ENCODE measurements at places on chromosomes 3 and 15. TPM values are rescaled to one million over a fixed set of nuclear protein-coding genes. Genes with fewer than 3 reads are reported as not detected.

DNA sequence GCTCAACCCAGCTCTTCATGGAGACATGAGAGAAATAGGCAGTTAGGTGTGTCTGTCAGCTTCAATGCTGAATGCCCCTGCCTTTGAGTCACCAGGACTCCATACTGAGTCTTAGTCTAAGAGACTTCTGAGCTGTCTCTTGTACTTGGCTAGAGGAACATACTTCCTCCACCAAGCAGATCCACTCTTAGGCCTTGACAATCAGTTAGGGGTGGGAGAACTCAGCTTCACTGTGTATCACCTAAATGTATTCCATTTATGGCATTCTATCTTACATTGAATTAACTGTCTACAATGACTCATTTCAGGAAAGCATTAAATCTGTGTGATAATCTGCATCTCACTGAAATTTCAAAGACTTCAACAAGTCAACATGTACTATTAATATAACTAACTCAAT, 66.0 kb downstream of the STAC start:
- no peaks in the 10 kb centered on the region for H3K27me3 ChIP-seq
- H3K27ac ChIP-seq = no peak overlapping the region
- H3K36me3 ChIP-seq = no peaks in the 10 kb centered on the region
- H3K4me3 ChIP-seq = no peak overlapping the region
- H3K4me1 ChIP-seq = no peaks in the 10 kb centered on the region
- DNase-seq = no peak

The CKMT1A gene
- not detected for total RNA-seq

- H3K4me3 ChIP-seq = no peak overlapping the region
- no peaks in the 10 kb centered on the region for H3K27me3 ChIP-seq
- no peak overlapping the region for H3K27ac ChIP-seq
- H3K4me1 ChIP-seq = no peaks in the 10 kb centered on the region
Measured at GRCh38 chr15:56286213-56286612, 42.5 kb upstream of the RFX7 start.

The ZIC1 gene
- total RNA-seq = not detected

GRCh38 chr3:189488241-189488767, 142.9 kb upstream of the TP63 start:
- no peaks in the 10 kb centered on the region for H3K4me1 ChIP-seq
- H3K4me3 ChIP-seq = no peak overlapping the region
- no peaks in the 10 kb centered on the region for H3K27me3 ChIP-seq
- H3K27ac ChIP-seq = no peak overlapping the region
- no peak for DNase-seq

- H3K4me1 ChIP-seq = peaks cover 4% of the 10 kb centered on the region
- no peak for DNase-seq
- no peaks in the 10 kb centered on the region for H3K36me3 ChIP-seq
- no peak overlapping the region for H3K27ac ChIP-seq
Measured at GRCh38 chr3:130529486-130530215, 12.7 kb downstream of the COL6A6 start.

DNA sequence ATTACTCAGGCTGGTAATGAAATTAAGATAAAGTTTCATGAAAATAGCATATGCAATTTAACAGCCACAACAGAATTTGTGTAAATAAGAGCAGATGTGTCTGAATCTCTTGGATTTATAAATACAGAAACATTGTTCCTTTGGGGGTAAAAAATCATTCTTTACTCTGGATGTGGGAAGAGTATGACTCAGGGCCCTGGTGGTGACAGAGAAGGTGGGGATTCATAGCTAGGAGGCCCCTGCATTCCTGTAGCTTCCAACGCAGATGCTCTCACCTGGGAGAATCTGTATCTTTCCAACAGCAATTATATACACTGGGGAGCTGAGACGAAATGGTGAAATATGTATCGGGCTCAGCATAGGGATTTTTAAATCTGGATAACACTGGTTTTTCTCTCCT, 167.6 kb upstream of the CADPS start:
- H3K4me1 ChIP-seq = peaks cover 16% of the 10 kb centered on the region
- DNase-seq = no peak
- H3K4me3 ChIP-seq = no peak overlapping the region
- no peaks in the 10 kb centered on the region for H3K36me3 ChIP-seq
- H3K27me3 ChIP-seq = no peaks in the 10 kb centered on the region
- H3K27ac ChIP-seq = no peak overlapping the region

The TMEM207 gene
- not detected for total RNA-seq

The MNS1 gene
- 0.62 TPM for total RNA-seq

DNA sequence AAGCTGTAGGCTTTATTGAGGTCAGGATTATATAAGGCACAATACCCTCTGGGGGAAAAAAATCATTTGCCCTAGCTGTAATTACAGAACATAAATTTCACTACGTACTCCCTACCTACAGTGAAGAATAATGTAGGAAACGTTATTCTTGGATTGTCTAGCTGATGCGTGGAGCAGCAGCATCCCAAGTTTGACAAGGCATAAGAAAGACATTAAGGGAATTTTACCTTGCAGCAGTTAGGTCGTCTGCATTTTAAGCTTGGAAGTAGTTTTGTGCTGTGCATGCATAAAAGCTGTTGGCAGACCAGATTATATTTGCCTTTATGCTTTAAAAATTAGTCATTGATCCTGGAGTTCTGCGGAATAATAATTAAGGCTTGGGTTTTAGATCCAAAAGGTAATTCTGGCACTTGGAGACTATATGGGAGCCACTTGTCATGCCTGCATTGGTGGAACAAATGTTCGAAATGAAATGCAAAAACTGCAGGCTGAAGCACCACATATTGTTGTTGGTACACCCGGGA, 2.2 kb downstream of the EIF4A2 start:
- peak overlapping the region; percentile 99 for H3K27ac ChIP-seq
- H3K27me3 ChIP-seq = no peaks in the 10 kb centered on the region
- H3K36me3 ChIP-seq = peaks cover 76% of the 10 kb centered on the region
- peak overlapping the region; percentile 98 for H3K4me3 ChIP-seq
- peaks cover 61% of the 10 kb centered on the region for H3K4me1 ChIP-seq

DNA sequence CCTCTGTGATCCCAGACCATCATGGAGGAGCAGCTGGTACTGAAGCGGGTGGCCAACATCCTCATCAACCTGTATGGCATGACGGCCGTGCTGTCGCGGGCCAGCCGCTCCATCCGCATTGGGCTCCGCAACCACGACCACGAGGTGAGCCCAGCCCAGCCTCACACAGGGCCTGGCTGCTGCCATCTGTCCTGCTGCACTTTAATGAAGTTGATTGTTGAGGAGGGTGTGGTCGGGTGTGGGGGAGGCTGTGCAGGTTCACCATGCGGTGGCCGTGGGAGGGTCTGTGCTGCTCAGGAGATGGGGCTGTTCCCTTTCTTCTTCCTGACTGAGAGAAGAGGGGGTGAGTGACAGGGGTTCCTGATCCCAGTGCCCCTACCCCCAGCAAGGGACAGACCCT, 30.6 kb downstream of the ACAD9 start:
- no peak overlapping the region for H3K27ac ChIP-seq
- H3K27me3 ChIP-seq = no peaks in the 10 kb centered on the region
- DNase-seq = no peak
- H3K36me3 ChIP-seq = peaks cover 88% of the 10 kb centered on the region
- H3K4me1 ChIP-seq = no peaks in the 10 kb centered on the region

DNA sequence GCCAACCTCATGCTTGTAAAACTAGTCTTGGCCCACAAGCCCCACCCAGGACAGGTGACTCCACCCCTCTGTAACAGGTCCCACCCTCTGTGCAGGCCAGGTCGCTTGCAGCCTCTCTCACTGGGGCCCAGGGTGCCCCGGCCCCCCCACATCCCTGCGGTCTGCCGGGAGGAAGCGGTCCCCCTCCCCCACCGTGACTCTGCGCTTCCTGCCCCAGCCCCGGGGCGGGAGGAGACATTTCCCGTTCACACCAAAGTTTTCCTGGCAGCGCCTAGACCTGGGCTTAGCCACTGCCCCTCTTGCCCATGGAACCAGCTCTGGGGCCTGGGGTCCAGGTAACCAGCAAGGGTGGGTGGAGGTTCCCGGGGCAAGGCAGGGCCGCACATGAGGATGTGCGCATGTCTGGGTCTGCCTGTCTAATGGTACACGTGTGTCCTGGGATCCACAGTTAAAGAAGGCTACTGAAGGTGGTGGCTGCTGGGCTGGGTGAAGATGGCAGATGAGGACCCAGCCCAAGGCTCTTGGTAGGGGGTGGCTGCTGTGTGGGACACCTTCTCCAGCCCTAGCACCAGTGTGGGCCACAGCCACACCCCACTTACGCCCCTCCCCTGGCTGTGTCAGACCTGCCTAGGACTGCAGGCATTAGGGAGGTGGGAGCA, 8.4 kb downstream of the NBEAL2 start:
- peaks cover 20% of the 10 kb centered on the region for H3K36me3 ChIP-seq
- no peaks in the 10 kb centered on the region for H3K27me3 ChIP-seq
- H3K4me3 ChIP-seq = peak overlapping the region; percentile 74
- H3K27ac ChIP-seq = peak overlapping the region; percentile 80
- DNase-seq = peak; percentile 69
- peaks cover 77% of the 10 kb centered on the region for H3K4me1 ChIP-seq

DNA sequence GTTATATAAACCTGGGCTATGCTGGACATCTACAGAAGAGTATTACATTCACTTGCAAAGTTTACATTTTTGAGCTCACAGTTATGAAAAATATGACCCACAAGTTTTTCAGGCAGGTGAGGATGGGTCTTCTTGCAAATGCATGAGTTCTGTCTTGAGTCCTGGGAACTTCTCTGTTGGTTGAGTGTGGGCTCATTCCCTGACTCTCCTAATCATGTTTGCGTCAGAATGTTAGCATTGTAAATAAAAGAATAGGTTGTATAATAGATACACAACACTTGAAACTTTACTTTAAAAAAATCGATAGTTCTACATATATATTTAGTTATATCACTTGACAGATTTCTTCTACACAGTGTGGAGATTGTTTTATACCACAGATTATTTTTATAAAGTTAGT, 7.2 kb upstream of the EXOG start:
- H3K27ac ChIP-seq = no peak overlapping the region
- no peak for DNase-seq

DNA sequence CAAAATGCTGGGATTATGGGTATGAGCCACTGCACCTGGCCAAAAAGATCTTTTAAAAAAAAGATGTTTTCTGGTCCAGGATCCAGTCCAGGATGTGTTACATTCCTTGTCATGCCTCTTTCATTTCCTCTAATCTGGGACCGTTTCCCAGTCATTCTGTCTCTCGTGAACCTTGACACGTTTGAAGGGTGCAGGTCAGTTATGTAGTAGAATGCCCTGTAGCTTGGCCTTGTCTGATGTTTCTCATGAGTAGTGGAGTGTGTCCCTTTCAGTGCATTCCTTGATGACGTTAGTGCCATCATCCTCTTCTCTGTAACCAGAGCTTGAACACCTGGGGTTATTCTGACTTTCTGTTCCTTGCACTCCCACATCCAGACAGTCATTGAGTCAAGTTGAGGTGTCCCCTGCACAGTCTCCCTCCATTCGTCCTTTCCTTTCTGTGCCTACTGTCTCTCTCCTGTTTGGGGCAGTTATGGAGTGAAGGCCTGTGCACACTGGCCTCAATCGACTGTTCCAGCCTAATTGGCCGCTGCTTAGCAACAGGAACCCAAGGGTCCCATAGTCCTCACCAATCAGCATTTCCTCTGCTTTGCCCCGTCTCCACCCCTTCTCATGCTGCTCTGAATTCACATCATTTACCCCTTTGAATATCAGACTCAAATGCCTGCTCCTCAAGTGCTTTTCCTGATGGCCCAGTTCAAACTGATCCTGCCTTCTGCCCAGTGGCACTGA, 5.5 kb downstream of the FAM81A start:
- DNase-seq = no peak
- no peak overlapping the region for H3K27ac ChIP-seq
- no peaks in the 10 kb centered on the region for H3K27me3 ChIP-seq
- no peaks in the 10 kb centered on the region for H3K36me3 ChIP-seq

DNA sequence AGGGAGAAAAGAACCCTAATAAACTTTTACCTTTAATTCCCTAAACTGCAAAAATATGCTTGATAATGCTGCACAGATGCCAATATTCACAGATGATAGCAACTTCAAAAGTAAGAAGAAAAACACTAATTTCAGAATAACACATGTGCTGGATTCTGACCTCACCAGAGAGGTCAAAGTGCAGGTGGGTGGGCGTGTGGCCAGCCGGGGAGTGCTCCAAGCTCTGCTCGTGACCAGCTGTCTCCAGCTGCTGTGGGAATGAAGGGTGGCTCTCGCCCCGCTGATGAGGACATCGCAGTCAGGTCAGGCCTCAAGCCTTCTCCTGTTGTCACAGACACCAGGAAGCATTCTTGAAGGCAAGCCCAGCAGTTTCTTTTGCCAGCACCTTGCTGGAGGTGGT, 57.1 kb downstream of the ADAMTS17 start:
- H3K36me3 ChIP-seq = no peaks in the 10 kb centered on the region
- H3K27ac ChIP-seq = no peak overlapping the region
- DNase-seq = no peak
- H3K4me3 ChIP-seq = no peak overlapping the region
- H3K4me1 ChIP-seq = no peaks in the 10 kb centered on the region

GRCh38 chr3:76352051-76352450, 566.7 kb upstream of the ZNF717 start:
- H3K27ac ChIP-seq = no peak overlapping the region
- no peak for DNase-seq
- H3K4me1 ChIP-seq = no peaks in the 10 kb centered on the region
- no peak overlapping the region for H3K4me3 ChIP-seq

The MEIS2 gene
- total RNA-seq = 0.24 TPM

- H3K36me3 ChIP-seq = no peaks in the 10 kb centered on the region
- H3K4me3 ChIP-seq = no peak overlapping the region
- H3K4me1 ChIP-seq = no peaks in the 10 kb centered on the region
- no peak for DNase-seq
- no peak overlapping the region for H3K27ac ChIP-seq
Measured at GRCh38 chr15:89002830-89003229, 85.4 kb upstream of the ABHD2 start.

- H3K4me3 ChIP-seq = peak overlapping the region; percentile 36
- H3K36me3 ChIP-seq = no peaks in the 10 kb centered on the region
- peaks cover 85% of the 10 kb centered on the region for H3K4me1 ChIP-seq
- peak overlapping the region; percentile 72 for H3K27ac ChIP-seq
- no peaks in the 10 kb centered on the region for H3K27me3 ChIP-seq
Measured at GRCh38 chr3:71397046-71397445, 186.5 kb downstream of the FOXP1 start.

The TLR9 gene
- total RNA-seq = 10.4 TPM

DNA sequence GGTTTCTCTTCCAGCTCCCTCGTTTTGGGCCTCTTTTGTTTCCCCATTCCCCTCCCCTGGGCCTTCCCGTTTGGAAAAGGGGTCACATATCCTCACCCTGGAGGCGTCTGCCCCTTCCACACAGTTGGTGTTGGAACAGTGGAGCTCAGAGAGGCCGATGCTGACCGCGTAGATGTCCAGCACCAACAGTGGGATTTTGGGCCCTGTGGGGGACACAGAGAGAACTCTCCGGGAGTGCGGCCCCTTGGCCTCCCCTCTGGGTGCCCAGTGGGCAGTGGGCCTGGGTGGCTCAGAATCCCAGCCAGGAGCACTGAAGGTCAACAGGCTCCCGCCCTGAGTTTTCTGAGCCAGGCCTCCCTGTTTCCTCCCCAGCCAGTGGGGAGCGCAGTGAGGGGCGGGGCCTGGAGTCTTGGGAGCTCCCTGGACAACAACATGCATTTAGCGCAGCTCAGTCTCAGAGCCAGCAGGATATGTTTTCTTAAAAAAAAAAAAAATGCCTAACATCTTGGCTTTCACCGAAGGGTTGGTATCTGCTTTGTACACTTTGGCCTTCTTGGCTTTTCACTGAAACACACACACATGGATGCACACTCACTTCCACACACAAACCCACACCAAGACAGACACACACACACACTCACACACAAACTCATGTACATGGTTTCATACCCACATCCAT, 670 bp upstream of the ISLR start:
- H3K4me3 ChIP-seq = no peak overlapping the region
- H3K27me3 ChIP-seq = peaks cover 4% of the 10 kb centered on the region
- H3K27ac ChIP-seq = no peak overlapping the region
- DNase-seq = no peak
- H3K36me3 ChIP-seq = no peaks in the 10 kb centered on the region
- H3K4me1 ChIP-seq = no peaks in the 10 kb centered on the region

Data from activated B cell treated with CpG ODN at 0.5 μM for 24 hours (primary cell).